ENCODE measurements at places on chromosomes 16 and 17.

- DNase-seq = no peak
Measured at GRCh38 chr17:79558091-79558900, 52.6 kb downstream of the RBFOX3 start.

DNA sequence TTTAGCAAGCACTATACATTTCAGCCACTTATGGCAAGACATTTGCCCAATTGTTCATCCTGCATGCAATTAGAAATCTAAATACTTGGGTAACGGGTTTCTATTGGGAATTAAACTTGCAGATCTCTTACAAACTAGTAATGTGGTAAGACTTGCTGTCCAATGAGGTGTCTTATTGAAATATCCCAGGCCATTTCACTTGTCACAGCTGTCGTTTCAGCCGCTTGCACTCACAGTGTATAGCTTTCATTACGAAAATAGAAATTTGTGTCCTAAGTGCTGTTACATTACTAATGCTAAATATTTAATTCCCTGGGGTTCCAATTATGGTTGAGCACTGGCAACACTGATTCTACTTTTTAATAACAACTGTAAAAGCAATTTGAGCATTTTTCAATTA, 40.3 kb upstream of the IRX5 start:
- DNase-seq = no peak

DNA sequence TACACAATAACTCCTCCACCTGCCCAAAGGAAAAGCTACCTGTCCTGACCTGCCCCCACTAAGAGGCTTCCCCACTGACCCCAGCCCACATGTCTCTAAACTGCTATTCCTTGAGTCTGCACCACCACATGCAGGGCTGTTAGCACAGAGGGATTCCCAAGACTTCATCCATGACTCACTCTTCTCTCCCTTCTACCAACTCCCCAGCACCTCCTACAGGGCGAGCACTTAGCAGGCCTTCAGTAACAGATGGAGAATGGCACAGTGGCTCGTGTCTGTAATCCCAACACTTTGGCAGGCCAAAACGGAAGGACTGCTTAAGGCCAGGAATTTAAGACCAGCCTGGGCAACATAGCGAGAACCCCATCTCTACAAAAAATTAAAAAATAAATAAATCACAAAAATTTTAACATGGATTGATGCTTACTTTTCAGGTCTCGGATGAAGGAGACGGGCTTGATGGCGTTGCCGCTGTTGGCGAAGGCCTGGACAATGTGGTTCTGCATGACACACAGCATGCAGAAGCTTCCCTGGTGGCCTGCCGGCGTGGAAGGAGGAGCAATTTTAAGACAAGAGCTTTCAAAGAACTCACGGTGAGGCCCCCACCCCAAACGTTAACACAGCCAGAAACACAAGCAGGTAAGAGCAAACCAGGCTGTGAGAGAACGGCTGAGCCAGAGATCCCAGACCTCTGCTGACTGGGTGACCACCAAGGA, 12.0 kb downstream of the USP36 start:
- no peak for DNase-seq

- no peak for DNase-seq
Measured at GRCh38 chr16:13994239-13995106, 74.5 kb downstream of the ERCC4 start.

- DNase-seq = no peak
Measured at GRCh38 chr16:54585094-54585997, 298.8 kb upstream of the IRX3 start.

- no peak for DNase-seq
Measured at GRCh38 chr16:69663846-69664245, 62.5 kb downstream of the NQO1 start.

- no peak for DNase-seq
Measured at GRCh38 chr17:65394811-65395472, 166.5 kb downstream of the AXIN2 start.

GRCh38 chr16:7731141-7731540, 398.5 kb downstream of the RBFOX1 start:
- no peak for DNase-seq

GRCh38 chr16:84471316-84471715, 33.1 kb downstream of the MEAK7 start:
- DNase-seq = no peak

DNA sequence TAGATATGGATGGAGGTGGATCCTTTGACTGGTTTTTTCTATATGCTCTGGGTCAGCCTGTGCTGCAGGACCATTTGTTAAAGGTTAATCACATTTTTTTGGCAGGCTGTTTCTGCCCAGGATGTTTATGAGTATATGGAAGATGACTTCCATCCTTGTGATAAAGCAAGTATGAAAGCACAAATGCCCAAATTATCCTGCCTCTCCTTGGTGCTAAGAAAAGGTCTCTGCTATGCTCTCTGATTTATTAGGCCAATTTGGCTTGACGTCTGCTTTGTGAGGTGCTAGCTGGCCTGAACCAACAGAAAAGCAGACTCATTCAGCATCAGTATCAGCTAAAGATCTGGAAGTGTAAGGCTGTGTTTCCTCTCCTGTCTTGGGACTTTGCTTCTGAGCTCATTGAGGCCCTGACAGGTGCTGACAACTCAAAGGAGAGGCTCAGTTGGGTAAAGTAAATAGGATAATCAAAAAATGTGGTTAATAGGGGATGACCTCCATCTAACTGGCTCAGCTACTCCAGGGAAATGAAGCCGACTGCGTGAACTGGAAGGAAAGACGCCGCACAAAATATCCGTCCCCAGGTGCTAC, 15.2 kb downstream of the ANKRD40 start:
- DNase-seq = no peak

DNA sequence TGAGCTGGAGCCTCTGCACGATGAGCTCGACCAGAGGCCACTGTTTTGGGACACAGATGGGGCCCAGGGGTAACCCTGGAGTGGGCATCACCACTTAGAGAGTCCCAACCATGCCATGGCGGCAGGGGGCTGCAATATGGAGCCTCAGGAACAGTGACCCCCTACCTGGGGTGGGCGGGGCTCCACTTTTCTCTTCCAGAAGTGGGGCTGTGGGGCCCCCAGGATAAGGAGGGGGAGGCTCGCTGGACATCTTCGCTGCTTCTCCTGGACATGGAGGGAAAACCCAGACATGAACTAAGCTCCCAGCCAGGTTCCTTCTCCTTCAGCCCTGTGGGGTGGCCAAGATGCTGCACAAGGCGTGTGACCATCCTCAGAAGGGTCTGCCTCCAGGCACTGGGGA, 24.7 kb downstream of the CDIP1 start:
- no peak for DNase-seq

GRCh38 chr17:18093616-18094408, 6.1 kb downstream of the DRG2 start:
- DNase-seq = no peak

- no peak for DNase-seq
Measured at GRCh38 chr17:16417399-16417798, 2.0 kb downstream of the TRPV2 start.

GRCh38 chr16:51697454-51697853, 546.4 kb upstream of the SALL1 start:
- DNase-seq = no peak

GRCh38 chr17:44601539-44601938, 44.3 kb downstream of the FZD2 start:
- DNase-seq = no peak

- no peak for DNase-seq
Measured at GRCh38 chr16:84800158-84800978, 19.4 kb upstream of the CRISPLD2 start.

GRCh38 chr16:68496689-68497088, 42.4 kb upstream of the ZFP90 start:
- DNase-seq = no peak

- no peak for DNase-seq
Measured at GRCh38 chr17:50256826-50257618, 17.2 kb upstream of the TMEM92 start.

GRCh38 chr16:8330761-8331160, 259.6 kb downstream of the TMEM114 start:
- DNase-seq = no peak

- peak; percentile 96 for DNase-seq
Measured at GRCh38 chr16:525520-526180, 1.9 kb upstream of the CAPN15 start.

DNA sequence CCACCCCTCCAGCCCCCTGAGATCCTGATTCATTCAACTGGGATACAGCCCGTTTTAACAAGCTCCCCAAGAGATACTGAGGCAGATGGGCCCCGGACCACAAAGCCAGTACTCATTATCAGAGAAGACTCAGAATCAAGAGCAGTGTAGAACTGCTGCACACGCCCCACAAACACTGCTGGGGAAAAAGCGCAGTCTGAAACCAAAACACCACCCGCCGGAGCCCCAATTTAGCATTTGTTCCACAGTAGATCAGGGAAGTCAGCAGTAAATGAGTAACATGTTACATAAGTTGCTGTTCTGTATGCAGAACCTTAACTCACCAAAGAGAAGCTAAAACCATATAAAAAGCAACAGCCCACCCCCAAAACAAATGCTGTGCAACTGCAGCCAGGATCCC, 123.6 kb downstream of the CDYL2 start:
- DNase-seq = no peak

DNA sequence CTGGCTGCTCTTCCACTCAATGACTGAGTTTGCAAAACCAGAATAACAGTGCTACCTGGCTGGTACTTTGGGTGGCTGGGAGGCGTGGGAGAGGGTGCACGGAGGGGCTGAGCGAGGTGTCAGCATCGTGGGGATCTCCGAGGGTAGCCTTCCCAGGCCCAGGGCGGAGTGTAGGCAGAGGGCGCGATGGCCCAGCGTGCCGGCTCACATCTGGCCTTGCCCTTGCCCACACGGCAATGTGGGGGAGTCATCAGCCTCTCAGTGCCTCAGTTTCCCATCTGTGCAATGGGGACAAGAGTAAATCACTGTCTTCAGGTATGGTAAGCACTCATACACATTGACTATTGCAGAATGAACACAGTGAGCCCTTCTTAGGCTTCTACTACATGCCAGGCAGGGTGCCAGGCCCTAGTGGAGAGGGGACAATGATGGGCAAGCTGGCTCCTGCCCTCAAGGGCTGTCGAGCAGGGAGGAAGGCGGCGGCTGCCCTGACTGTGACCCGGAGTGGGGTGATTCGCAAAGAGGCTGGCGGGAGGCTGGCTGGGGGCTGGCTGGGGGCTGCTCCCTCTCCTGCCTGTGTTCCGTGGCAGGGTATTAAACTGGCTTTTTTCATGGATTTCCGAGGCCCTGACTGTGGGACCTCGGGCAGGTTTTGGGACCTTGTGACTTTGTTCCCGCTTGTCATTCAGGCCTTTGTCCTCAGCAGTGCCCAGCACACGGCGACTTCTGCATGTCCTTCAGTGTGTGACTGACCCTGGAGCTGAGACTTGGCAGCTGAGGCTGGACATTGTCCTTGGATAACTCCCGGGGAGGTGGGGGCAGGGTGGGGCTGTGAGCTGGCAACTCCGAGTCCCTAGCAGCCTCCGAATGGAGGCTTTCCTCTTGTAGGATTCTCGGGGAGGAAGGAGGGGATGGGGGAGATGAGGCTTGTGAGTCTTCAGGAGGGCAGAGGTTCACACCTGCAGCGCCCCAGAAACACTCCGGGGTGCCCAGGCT, 243.1 kb downstream of the SEC14L1 start:
- DNase-seq = no peak

DNA sequence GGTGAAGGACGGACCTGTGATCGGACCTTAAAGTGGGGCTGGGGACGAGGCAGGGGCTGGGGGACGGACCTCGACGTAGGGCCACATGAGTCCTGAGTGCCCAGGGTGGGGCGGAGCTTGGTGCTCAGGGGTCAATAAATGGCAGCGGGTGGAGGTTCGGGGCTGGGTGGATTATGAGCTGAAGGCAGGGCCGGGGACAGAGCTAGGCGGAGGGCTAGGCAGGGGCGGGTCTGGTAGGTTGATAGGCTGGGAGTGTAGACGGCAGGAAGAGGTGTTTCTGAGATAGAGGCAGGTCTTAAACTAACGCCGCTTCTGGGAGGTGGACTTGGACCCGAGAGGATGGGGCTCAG, 733 bp downstream of the CHRNB1 start:
- no peak for DNase-seq

- DNase-seq = no peak
Measured at GRCh38 chr16:65815707-65816106, 550.8 kb upstream of the CDH5 start.

GRCh38 chr17:79464318-79465010, 146.4 kb downstream of the RBFOX3 start:
- no peak for DNase-seq

GRCh38 chr17:19320876-19321275, 41.6 kb downstream of the B9D1 start:
- DNase-seq = no peak

- DNase-seq = peak; percentile 62
Measured at GRCh38 chr17:7177191-7177953, 1.8 kb downstream of the ASGR1 start.

Measured in activated CD4-positive, alpha-beta T cell treated with anti-CD3 and anti-CD28 coated beads, Interleukin-2, amount 50 U/mL, for 16 hours (primary cell).